Breast epithelium (tissue), 4 donors: ENCODE measurements at places on chromosomes 13 and 19. TPM values are rescaled to one million over a fixed set of nuclear protein-coding genes. Genes with fewer than 3 reads are reported as not detected.
A peak's percentile ranks its signal among the peaks of the same experiment; 100 is the strongest.

The APOC4 gene
- not detected for total RNA-seq

The ANGPTL8 gene
- total RNA-seq: 17.9 TPM

The N4BP2L2 gene
- 341 TPM for total RNA-seq

The COL5A3 gene
- 32.2 TPM for total RNA-seq

The KLF2 gene
- 21.8 TPM for total RNA-seq

The FCER2 gene
- not detected for total RNA-seq

DNA sequence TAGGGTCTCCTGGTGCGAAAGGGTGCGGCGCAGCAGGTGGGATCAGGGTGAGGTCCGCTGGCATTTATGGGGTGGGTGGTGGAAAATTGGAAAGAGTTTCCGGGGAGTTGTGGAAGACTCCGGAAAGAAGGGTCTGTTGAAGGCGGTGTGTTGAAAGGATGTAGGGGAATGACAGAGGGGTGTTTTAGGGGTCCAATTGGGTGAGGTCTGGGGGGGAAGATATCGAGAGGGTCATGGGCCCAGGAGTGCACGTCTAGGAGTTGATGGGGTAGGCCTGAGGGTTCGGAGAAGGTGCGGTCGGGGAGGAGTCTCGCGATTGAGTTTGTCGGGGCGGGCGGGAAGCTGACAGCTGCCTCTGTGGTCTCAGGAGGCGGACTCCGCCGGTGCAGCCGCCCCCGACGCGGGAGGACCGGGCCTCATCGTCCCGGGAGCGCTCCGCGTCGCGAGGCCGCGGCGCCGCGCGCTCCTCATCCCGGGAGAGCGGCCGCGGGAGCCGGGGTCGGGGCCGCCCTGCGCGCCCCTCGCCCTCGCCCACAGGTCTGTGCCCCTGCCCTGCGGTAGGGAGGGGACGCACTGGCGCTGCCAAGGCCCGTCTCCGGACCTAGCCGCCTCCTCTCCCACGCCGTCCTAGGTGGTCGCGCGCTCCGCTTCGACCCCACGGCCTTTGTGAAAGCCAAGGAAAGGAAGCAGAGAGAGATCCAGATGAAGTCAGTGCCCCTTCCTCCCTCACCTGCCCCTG is 7.0 kb downstream of the PGLYRP1 start:
- H3K27ac ChIP-seq: no peak overlapping the region
- peaks cover 3% of the 10 kb centered on the region for H3K4me1 ChIP-seq
- no peaks in the 10 kb centered on the region for H3K27me3 ChIP-seq
- no peak for DNase-seq

DNA sequence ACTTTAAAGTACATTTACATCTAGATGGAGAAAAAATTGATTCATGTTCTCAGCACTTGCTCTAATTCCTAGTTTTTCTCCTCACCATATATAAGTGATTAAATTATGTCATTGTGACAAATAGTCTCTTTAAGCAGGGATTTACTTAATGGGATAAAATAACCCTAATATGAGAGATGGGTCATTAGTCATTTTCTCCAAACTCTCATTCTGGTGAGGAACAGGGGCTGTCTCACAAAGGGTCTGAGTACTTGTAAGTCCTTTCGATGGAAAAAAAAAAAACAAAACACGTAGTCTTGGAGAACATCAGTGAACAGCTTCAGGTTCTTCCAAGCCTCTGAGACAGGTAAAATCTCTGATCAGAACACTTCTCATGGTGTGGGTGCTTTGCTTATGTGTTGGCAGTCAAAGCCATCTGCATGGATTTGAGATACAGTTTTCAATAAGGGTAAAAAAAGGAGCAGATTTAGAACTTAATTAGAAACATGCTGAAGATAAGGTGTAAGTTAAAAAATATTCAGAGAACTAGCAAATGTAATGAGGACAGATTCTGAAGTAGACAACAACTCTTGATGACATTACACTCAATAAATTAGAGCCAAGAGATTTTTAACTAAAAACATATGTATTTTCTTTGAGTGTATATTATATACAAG is 1668.9 kb upstream of the MIR17HG start:
- H3K4me1 ChIP-seq: no peaks in the 10 kb centered on the region
- H3K27me3 ChIP-seq: no peaks in the 10 kb centered on the region
- no peak for DNase-seq
- H3K4me3 ChIP-seq: no peak overlapping the region

- H3K36me3 ChIP-seq: no peaks in the 10 kb centered on the region
- no peak for DNase-seq
These were observed 344.0 kb downstream of the KCTD12 start for GRCh38 chr13:76542176-76542575.

DNA sequence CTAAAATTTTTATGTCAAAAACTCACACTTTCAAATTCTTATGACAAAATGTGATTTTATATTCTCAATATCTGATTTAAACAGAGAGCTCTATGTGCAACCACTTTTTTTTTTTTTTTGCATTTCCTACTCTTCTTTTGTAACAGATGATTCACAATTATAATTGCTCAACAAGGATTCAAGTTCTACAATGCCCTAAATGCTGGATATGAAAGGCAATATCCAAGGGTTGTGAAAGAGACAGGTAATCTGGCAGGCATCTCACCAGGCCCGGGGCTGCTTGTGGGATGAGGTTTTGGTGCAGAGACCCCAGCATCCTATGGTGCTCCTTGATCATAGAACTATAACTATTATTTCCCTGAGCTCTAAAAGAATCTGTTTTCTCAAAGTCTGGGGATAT is 363.6 kb upstream of the NBEA start:
- no peak overlapping the region for H3K4me3 ChIP-seq
- no peaks in the 10 kb centered on the region for H3K4me1 ChIP-seq
- no peaks in the 10 kb centered on the region for H3K36me3 ChIP-seq
- no peak overlapping the region for H3K27ac ChIP-seq
- H3K27me3 ChIP-seq: no peaks in the 10 kb centered on the region

DNA sequence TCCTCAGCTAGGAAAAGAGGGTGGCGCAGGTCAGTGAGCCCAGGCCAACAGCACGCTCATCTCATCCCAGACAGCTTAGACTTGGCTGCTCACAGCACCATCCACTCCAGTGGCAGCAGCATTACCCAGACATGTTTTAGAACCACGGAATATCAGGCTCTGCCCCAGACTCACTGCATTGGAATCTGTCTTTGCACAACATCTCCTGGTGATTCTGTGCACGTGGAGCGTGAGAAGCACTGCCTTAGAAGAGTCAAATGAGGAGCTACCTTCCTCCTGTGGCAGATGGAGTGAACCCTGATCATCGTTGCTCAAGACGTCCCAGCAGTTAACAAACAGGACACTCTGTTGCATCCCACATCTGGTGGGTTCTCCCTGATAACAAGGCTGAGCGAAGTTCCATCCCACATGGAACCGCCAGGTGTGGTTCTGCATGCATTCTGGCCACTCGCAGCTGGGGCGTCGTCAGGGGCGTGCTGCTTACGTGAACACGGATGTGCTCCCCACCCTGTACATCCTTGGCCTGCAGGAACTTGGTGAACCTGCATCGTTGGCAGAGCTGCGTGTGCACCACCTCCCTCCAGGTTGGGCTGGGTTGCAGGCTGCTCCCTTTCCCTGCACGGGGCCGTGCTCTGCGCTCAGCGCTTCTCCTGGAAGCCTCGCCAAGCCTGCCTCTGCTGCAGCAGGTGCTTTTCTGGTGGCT is 25.2 kb upstream of the ATP11A start:
- H3K27ac ChIP-seq: no peak overlapping the region
- no peak overlapping the region for H3K4me3 ChIP-seq
- no peaks in the 10 kb centered on the region for H3K27me3 ChIP-seq
- no peaks in the 10 kb centered on the region for H3K4me1 ChIP-seq

- DNase-seq: no peak
- H3K4me1 ChIP-seq: no peaks in the 10 kb centered on the region
- no peaks in the 10 kb centered on the region for H3K36me3 ChIP-seq
- no peak overlapping the region for H3K27ac ChIP-seq
These were observed 361.5 kb downstream of the RFC3 start for GRCh38 chr13:34179481-34179880.

GRCh38 chr19:27974082-27974513 is 1238.9 kb downstream of the UQCRFS1 start:
- H3K36me3 ChIP-seq: no peaks in the 10 kb centered on the region
- DNase-seq: no peak
- H3K27ac ChIP-seq: no peak overlapping the region
- no peaks in the 10 kb centered on the region for H3K27me3 ChIP-seq

DNA sequence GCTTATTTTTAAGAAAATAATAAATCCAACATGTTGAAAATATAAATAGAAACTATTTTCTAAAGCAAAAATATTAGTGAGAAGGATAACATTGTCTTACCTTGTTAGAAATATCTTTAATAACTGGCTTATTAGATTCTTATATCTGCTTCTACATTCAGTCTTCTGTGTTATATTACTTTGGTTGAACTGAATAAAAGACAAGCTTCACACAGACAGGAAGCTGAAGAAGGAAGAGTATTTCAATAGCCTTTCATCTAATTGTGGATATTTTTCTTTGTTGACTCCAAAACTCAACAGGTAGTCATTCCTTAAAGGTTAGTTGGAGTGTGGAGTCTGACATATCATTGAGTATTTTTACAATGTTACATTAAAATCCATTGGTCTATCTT is 10.9 kb downstream of the SETDB2 start:
- no peaks in the 10 kb centered on the region for H3K36me3 ChIP-seq
- no peaks in the 10 kb centered on the region for H3K4me1 ChIP-seq
- DNase-seq: no peak

DNA sequence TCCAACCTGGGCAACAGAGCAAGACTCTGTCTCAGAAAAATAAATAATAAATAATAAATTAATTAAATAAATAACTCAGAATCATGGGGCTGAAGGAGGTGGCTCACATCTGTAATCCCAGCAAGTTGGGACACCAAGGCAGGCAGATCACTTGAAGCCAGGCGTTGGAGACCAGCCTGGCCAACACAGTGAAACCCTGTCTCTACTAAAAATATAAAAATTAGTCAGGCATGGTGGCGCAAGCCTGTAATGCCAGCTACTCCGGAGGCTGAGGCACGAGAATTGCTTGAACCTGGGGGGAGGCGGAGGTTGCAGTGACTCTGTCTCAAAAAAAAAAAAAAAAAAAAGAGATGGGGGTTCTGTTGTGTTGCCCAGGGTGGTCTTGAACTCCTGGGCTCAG is 7.2 kb downstream of the TMEM38A start:
- H3K27me3 ChIP-seq: no peaks in the 10 kb centered on the region
- H3K36me3 ChIP-seq: no peaks in the 10 kb centered on the region
- no peaks in the 10 kb centered on the region for H3K4me1 ChIP-seq

- peaks cover 45% of the 10 kb centered on the region for H3K27me3 ChIP-seq
- H3K27ac ChIP-seq: no peak overlapping the region
- no peak overlapping the region for H3K4me3 ChIP-seq
- DNase-seq: peak; percentile 27
- no peaks in the 10 kb centered on the region for H3K4me1 ChIP-seq
These were observed 57.2 kb downstream of the CHST8 start for GRCh38 chr19:33678796-33679585.

DNA sequence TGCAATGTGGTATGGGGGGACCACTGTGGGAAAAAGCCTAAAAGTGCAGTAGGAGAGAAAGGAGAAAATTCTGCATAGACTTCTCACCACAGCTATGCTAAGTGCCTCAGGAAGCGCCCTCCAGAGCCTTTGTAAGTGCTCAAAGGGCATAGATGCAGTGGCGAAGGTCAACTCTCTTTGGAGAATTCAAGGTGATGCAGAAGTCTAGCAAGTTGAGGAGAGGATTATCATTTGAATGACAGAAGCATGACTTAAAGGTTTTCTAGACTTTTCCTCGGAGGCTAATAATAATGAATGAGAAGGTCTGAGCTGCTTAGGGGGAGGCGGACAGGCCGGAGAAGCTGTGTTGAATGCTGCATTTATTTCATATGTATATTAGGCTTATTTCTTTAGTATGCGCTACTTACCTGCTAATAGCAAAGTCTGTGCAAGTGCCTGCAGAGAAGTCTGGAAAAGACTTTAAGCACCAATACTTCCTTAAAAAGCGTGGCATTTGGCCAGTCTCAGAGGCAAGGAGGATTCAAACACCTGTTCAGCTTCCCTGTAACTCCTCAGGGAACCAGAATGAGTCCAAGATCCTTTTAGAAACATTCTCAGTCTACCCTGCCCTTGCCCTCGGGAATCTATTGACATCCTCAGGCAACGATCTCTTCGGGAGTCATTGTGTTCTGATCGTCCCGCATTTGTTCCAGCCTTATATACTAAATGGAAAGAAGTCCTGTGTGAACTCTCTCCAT is 56.2 kb downstream of the FLT1 start:
- peaks cover 3% of the 10 kb centered on the region for H3K27me3 ChIP-seq
- no peak overlapping the region for H3K4me3 ChIP-seq
- no peaks in the 10 kb centered on the region for H3K36me3 ChIP-seq
- no peak overlapping the region for H3K27ac ChIP-seq
- DNase-seq: no peak
- H3K4me1 ChIP-seq: no peaks in the 10 kb centered on the region

DNA sequence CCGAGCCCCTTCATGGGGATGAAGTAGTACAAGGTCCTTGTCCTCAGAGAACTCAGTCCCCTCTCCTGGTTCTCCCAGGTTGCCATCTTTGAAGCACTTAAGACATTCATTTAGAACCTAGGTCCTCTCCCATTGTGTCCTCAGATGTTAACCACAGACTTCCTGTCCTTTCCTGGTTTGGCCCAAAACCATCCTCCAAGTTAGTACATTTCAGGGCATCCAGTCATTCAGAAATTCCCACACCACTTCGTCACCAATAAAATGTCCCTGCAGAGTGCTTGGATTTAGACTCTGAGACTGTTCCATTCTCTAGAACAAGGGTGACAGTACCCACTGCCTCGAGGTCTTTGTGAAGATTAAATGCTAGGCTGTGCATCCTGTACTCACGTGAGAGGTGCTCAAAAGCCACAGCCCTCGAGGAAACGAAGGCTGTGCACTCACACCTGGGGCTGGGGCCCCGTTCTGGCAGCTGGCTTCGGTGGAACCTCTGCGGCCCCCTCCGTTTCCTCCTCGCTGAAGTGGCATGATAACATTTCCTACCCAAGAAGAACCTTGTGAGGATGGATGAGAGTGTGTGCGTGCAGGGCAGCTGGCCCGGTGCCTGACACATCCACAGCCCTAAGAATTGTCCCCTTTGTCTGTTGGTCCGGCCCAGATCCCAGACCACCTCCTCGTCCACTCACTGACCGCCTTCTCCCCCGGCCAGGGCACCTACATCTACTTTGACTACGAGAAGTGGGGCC is 4.7 kb downstream of the LENG1 start:
- no peak for DNase-seq
- H3K4me3 ChIP-seq: no peak overlapping the region
- H3K4me1 ChIP-seq: no peaks in the 10 kb centered on the region
- H3K27ac ChIP-seq: no peak overlapping the region
- H3K36me3 ChIP-seq: peaks cover 3% of the 10 kb centered on the region

- peaks cover 24% of the 10 kb centered on the region for H3K4me1 ChIP-seq
- peak overlapping the region; percentile 25 for H3K4me3 ChIP-seq
- no peaks in the 10 kb centered on the region for H3K36me3 ChIP-seq
- peak overlapping the region; percentile 48 for H3K27ac ChIP-seq
- no peaks in the 10 kb centered on the region for H3K27me3 ChIP-seq
- DNase-seq: no peak
These were observed 29.1 kb downstream of the BRD4 start for GRCh38 chr19:15303105-15303780.

DNA sequence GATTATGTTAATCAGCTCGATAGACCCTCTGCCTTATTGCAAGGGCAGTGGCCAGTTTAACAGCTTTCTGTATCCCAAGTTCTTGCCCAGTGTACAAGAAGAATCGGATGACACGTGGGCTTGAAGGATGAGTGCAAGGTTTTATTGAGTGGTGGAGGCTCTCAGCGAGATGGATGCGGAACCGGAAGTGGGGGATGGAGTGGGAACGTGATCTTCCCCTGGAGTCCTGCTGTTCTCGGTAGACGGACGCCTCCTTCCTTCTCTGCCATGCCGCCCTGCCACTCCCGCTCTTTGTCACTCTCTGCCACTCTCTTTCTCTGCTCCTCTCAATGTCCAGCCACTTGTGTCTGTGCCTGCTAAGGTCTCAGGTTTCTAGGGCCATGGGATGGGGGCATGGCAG is 21.0 kb downstream of the RFXAP start:
- DNase-seq: no peak
- no peaks in the 10 kb centered on the region for H3K36me3 ChIP-seq
- H3K27me3 ChIP-seq: no peaks in the 10 kb centered on the region
